ENCODE measurements at places on chromosomes 4 and X.
A peak's percentile ranks its signal among the peaks of the same experiment; 100 is the strongest.

- DNase-seq: no peak
Observed at GRCh38 chrX:21266949-21267348, 107.3 kb upstream of the CNKSR2 start.

DNA sequence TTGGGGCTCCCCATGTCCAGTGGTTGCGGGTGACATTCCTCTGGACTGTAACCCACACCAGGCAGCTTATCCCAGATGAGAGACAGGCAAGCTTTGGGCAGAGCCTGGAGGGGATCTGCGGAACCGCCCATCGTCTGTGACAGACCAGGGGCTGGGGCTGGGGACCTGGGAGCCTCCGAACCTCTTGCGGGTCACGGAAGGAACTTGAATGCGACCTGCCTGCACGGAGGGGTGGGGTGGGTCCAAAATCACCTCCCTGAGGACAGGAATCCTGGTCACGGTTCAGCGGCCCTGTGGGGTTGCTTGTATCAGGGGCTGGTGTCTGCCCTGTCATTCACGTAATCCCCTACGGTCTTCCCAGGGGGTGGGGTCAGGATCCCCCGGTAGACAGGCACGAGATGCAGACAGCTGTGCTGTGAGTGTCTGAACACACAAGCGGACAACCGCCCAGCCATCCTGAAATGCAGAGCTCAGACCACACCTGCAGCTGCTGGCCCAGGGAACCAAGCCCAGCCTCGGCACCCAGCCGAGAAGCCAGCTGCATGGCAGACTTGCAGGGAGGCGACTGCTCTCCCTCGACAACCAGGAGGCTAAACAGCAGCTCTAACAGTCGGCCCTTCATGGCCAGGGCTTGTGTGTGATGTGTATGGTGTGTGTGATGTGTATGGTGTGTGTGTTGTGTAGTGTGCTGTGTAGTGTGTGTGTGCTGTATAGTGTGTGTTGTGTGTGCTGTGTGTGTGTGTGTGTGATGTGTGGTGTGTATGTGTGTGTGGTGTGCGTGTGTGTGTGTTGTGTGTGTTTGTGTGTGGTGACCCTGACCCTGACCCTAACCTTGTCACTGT lies 105.9 kb upstream of the ADRA2C start:
- no peak for DNase-seq

GRCh38 chr4:3515646-3516045 lies 16.6 kb downstream of the LRPAP1 start:
- no peak for DNase-seq

DNA sequence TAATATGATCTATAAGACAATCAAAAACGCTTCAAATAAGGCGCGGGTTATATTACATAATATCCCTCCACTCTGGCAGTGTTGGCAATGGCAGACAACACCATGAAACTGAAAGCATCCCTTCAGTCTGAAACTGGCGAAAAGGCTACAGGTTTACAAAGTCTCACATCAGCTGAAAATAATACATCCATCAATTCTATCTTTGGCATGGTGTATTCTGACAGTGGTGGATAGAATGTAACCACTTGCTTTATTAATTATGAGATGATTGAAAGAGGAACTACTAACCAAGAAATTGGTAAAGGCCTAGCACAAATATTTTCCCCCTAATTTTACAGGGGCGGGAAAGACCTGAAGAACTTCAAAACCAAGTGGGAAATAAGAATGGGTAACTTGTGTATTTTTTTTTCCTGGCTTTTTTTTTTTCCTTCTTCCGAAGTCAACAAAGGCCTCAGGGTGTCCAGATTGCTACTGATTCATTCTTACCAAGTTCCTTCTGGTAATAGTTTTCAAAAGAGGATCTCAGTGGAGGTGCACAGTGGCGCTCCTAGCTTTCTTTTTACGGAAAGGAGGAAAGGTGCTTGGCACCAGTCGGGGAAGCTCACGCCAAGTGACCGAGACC lies 728 bp downstream of the UBA6 start:
- DNase-seq: no peak

GRCh38 chr4:74237425-74237966 lies 70.8 kb upstream of the EPGN start:
- no peak for DNase-seq

- DNase-seq: no peak
Observed at GRCh38 chr4:139200102-139200501, 23.1 kb upstream of the ELF2 start.

- DNase-seq: no peak
Observed at GRCh38 chrX:47572773-47573340, 9.4 kb upstream of the TIMP1 start.

DNA sequence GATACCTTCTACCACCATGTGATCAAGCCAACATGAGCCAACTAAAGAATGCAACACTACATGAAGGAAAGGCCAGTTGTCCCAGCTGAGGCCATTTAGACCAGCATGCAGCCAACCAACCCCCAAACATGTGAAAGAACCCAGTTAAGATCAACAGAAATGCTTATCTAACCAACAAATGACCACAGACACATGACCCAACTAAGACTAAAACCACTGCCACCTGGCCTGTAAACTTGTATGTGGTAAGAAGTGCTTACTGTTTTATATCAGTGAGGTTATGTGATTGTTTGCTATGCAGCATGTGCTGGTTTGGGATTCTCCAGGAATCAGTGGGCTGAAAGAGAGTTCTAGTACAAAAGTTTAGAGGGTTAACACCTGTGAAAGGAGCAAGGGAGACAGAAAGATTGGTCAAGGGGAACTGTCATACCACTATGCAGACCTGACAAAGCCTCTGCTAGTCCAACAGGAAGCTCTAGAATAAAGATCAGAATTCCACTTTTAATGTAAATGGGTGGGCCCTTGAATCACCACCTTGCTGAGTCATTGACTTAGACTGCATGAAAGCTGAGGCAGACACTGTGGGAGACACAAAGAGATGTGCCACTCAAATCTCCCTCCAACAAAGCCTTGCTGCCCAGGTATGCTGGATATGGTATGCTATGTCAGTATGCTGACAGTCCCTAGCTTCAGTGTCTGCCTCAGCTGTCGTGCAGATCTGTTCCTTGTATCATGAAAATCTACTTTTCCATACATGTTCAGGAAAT lies 6.1 kb upstream of the SH3D19 start:
- no peak for DNase-seq

- DNase-seq: peak; percentile 46
Observed at GRCh38 chr4:80072228-80072743, 743 bp downstream of the ANTXR2 start.

- no peak for DNase-seq
Observed at GRCh38 chr4:55138367-55138766, 13.0 kb upstream of the KDR start.

- no peak for DNase-seq
Observed at GRCh38 chr4:42268824-42269223, 116.4 kb upstream of the BEND4 start.

- no peak for DNase-seq
Observed at GRCh38 chr4:6196324-6196723, 4.0 kb downstream of the JAKMIP1 start.

DNA sequence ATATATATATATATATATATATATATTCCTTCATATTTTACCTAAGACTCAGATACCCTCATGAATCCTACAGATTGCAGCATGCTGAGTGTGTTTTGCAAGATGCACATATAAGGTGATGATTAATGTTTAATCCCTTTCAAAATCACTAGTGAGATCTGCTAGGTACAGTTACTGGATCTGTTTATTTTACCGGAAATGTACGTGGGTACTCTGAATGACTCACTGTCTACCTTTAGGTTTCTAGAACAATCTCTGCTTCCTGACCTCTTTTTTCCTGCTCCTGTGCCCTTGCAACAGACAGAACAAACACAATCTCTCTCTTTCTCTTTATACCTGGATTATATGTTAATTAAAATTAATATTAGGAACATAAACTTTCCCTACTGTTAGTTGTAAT lies 379.6 kb downstream of the FAM133A start:
- DNase-seq: no peak

DNA sequence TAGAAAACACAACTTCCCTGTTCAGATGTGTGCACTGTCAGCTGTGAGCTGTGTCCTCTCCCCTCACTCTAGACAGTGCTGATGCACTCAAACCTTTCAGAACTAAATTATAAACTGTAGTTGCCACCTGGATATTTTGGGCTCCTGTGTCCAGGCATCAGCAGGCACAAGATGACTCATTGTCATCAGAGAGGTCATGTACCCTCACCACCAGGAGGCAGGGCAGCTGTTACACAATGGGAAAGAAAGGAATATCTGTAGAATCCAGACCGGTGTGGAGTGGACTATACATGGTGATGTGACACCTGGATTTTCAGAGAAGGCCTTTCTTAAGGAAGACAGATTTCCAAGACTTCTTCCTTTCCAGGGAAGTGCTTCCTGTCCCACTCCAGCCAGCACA lies 854.4 kb upstream of the AGA start:
- DNase-seq: no peak

- no peak for DNase-seq
Observed at GRCh38 chr4:183445097-183445428, 627 bp downstream of the CDKN2AIP start.

DNA sequence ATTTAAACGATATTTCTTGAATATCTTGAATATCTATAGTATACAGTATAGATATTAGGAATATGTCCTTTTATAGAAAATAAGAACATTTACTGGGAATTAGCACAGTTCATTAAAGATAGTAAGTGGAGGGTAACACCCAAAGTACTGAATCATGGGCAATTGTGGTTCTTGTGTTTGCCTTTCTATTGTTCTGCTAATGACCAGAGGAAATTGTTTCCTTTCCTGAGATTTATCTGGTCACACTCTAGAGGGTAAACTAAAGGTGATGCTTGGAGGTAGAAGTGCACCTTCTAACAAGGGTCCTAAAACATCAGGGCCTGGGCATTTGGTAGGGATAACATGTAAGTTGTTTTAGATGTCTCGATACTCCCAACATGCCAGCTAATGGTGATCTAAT lies 241.3 kb upstream of the SFRP2 start:
- no peak for DNase-seq

DNA sequence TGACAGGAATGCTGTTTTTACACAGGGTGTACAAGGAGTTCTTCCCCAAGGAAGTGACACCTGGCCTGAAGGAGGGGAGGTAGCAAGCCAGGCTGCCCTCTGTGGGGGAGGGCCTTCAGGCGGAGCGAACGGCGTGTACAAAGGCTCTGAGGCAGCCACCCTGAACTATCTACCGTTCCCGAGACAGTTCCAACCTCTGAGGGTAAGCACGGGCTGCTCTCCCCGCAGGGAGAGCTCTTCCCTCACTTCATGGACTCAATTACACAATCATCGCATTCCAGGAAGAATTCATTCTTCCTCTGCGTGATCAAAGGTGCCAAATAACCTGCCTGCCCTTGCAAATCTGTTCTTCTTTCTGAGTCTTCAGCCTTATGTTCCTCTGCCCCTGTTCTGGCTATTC lies 4.8 kb downstream of the ELK1 start:
- no peak for DNase-seq

DNA sequence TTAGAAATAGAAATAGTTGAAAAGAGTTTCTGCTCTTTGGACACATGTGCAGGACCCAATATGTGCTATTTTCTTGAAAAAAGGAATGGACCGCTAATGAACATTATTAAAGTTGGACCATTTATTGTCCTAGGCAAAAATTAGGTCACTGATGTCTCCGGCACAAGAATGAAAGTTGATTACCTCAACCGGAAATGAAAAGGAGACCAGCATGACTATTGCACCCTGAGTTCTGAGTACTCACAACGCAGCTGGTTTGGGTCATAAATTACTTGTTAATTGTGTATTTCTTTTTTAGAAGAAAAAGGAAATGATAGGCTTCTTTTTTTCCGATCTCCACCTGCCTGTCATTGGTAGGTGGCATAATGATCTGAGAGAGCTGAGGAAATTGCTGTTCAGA lies 232.7 kb downstream of the ARHGAP24 start:
- DNase-seq: no peak

DNA sequence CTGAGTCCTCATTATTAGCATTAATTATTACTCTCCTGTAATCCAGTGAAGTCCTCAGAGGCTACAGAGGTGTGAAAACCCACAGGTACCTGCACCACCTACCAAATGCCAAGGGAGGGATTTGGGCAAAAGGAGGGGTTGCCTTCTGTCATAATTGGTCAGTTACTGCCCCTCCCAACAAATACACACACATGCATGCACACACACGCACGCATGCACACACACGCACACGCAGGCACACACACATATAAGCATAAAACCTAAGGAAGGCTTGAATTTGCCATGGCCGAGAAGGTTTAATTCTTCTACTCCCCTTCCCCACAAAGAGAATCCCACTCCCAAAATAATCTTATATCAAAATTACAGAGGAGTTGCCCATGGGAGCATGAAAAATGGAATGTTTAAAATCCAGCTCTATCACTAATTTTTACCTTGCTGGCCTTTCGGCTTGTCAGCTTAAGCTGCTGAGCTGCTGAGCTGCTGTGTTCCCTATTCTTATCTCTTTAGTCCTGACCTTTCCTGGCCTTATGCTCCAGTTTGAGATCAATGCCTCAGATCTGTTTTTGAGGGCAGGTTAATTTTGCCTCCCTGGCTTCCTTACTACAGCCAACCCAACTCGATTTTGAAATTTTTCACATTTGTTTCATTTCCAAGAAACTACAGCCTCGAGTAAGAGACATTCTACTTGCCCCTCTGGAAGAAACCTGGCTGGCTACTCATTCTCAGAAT lies 95.0 kb downstream of the CAMK2D start:
- DNase-seq: no peak

GRCh38 chrX:134459683-134460004 lies 321 bp upstream of the HPRT1 start:
- DNase-seq: no peak

DNA sequence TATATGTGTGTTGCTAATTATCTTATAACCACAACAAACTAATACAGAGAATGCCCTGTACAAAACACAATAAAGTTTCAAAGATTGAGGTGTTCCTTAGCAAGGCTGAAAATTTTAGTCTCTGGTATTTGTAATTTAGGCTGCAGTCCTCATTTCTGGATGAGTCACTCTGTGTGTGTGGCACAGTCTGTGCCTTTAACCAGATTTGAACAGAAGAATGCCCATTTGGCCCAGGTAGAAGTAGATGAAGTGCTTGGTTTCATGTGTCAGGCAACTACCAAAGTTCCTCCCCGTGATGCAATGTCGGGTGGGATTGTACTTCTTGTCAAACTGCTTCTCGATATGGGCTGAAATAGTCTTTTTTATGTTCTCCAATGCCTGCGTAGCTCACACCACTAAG lies 91.6 kb upstream of the H2AZ1 start:
- DNase-seq: no peak

- DNase-seq: no peak
Observed at GRCh38 chrX:14673764-14674163, 144.4 kb downstream of the GLRA2 start.
